ENCODE measurements at places on chromosomes 3 and 15.

DNA sequence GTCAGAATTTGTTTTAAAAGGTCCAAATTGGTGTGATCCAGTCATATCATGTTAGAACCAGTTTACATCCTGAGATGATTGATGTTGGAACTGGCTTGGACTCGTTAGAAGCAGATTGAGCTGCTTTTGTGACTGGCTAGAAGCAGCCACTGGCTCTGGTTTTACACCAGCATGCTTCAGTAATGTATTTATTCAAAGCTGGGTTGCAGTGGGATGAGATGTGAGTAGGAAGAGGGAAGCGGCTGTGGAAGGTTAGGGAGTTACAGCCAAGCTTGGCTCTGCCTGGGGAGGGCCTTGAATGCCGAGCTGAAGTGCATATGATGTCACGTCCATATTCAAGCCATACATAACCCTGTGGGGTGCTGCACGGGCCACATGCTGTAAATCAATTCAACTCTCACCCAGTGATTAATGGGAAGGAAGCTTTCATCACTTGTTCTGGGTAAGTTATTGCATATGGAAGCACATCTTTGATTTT lies 104.0 kb upstream of the SMAD3 start:
- DNase-seq = no peak

DNA sequence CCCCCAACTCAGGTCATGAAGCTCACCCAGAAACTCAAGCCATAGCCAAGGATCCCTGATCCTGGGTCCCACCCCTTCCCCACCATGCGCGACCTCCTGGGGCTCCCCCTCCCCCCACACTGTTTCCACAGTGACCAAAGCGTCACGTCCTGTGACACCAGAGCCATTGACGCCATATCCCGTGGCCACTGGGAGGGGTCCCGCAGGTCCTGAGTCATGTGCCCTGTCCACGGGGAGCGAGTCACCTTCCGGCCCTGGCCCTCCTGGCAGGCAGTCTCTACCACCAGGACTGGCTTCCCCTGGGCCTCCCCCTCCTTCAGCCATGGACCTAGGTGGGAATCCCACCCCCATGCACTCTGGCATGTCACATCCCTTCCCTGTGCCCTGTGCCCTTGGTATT lies 15.6 kb downstream of the SEMA3F start:
- DNase-seq = no peak

GRCh38 chr3:154071146-154071545 lies 50.0 kb upstream of the ARHGEF26 start:
- DNase-seq = no peak

GRCh38 chr3:14301558-14301957 lies 100.8 kb upstream of the SLC6A6 start:
- no peak for DNase-seq

DNA sequence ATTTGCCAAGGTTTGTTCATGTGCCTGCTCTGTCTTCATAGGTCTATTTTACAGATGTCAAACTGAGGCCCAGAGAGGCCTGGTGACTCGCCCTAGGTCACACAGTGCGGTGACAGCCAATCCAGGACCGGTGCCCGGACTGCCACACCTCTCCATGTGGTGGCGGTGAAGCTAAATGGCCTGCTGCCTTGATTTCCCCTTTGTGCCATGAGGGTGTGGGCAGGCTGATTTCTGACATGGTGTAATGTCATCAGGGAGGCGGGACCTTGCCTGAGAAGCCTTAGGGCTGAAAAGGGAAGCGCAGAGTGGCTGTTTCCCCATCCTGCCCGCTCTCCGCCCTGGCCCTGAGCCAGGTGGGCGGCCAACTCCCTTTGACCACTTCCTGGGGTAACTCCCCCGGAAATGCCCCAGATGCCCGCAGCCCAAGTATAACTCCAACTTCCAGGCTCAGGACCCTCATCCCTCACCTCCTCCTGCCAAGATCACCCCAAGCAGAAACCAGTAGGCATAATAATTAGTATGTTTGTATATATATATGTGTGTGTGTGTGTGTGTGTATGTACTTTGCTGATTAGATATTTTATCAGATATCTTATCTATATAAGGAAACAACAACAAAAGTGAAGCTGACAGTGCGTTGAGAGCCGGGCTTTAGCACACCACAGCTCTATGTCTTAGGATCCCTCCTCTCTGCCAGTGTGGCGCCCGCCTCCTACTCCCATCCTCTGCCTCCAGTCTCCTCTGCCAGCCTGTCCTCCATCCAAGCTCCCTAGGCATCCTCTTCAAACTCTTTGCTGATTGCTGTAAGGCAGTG lies 63.9 kb downstream of the IQSEC1 start:
- no peak for DNase-seq

GRCh38 chr3:88573472-88573871 lies 423.7 kb downstream of the C3orf38 start:
- DNase-seq = no peak

GRCh38 chr15:58556028-58556361 lies 124.2 kb downstream of the LIPC start:
- DNase-seq = no peak

- DNase-seq = no peak
Observed at GRCh38 chr3:76698136-76698706, 341.7 kb upstream of the ROBO2 start.

DNA sequence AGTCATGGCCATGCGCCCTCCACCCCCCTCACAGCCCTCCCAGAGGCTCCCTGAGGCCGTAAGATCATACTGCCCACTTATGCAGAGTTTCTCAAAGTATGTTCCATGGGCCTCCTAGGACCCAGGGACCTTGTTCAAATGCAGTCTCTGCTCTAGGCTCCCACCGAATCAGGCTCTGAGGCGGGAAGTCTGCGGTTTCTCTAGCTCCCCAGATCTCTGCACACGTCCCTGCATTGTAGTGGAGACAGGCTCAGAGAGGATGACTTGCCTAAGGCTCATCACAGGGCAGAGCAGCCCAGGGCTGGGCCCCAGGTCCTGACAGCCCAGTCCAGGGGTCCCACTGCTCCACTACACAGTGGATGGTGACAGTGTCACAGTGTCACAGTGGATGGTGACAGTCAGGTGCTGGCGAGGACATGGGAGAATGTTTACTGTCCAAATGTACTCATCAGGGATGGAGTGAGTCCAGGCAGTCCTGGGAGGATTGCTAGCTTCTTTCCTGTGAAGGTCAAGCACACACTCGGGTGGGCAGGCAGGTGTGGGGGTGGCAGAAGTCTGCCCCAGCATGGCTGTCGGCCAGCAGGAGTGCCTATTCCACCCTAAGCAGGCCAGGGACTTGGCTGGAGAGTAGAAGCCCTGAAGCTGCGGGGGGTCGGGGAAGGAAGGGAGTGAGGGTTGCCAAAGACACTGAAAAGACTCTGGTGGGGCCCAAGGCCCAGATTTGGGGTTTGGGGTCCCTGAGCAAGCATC lies 12.4 kb downstream of the ANKRD63 start:
- no peak for DNase-seq

DNA sequence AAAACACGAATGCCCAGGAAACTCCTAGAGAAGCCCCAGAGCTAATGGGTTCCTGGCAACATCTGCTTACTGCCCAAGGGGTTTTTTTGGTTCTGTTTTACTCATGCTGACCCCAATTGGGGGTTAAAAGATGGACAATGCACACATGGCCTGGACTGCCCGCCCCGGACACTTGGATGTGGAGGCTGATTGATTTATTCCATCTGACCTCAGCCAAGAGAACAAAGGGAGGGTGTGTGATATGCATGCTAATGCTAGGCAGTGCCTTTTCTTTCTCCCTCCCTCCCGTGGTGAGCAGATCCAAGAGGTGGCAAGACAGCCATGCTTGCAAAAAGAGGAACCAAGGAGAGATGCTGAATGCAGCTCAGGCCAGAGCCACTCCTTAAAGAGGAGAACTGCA lies 3.3 kb upstream of the LRTM1 start:
- no peak for DNase-seq
